ENCODE measurements at places on chromosomes 16 and 17.

DNA sequence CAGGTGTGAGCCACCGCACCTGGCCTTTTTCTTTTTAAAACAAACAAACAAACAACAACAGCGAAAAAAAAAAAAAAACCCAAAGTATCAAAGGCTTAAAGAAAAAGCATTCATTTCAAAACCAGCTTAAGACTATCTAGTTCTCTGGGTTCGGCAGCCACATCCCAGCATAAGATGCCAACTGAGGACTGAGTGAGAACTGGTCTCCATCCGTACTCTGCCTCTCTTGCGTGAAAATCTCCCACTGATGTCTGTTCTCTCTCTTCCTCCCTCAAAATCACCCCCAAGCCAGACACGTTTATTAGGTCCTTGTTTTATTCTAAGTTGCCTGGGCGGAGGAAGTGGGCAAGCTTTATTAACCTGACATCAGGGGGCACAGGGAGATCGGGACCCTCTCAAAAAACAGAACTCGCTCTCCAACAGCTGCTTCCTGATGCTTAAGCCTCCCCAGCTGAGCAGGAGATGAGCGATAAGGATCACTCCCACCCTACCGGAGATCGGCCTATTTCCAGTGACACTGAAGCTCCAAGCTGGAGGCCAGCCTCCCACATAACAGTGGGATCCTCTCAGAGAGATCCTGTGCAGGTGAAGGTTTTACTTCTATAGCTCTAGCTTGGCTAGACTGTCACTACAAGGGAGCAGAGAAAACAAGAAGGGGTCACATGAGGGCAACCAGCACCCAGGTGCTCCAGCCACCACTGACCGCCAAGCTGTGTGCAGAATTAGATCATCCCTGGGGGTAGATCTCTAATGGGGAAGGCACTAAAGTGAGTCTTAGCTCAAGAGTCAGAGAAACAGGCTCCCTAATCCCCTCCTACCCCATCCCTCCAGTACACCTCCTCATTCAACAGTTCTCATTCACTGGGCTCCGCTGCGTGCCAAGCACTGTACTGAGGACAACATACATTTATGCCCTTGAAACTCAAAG lies 13.6 kb downstream of the CDC42EP4 start:
- no peak for DNase-seq

- DNase-seq, result no peak
Observed at GRCh38 chr16:72128701-72129100, 35.1 kb downstream of the DHX38 start.

- no peak for DNase-seq
Observed at GRCh38 chr16:89089120-89089519, 4.5 kb upstream of the ACSF3 start.

DNA sequence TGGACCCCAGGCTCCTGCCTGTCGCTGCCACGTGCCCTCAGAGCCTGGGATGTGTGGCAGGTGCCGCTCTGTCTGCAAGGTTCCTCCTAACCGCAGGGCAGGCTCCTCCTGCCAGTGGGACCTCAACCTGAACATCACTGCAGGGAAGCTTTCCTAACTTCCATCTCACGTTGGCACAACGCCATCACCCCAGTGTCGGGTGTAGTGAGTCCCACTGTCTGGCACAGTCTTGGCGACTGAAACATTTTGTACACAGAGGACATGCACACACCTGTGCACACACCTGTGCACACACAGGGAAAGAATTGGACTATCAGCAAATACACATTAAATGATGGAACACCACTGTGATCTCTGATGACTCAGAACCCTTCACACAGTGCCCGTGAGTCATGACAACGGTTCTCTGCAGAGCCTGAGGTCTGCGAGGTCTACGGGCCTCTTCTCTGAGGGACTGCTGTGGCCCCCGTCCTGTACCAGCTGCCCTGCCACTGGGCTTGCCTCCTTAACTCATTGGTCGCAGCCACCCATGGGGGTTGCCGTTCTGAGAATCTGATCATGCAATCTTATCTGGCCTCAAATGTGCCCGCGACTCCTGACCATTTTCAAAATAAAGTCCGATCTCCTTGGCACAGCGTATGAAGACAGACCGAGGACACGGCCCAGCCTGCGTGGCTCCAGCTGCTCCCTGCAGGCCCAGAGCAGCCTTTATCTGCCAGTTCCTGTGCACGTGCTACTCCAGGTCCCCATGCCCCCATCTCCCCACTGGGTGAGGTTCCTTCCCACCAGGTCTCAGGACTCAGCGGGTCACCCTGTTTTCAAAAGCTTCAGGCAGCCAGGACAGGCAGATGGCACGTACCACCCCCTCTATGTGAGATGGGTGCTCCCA lies 7.6 kb downstream of the CCDC57 start:
- peak; percentile 70 for DNase-seq

- no peak for DNase-seq
Observed at GRCh38 chr16:67151431-67152097, 766 bp upstream of the B3GNT9 start.

GRCh38 chr17:57984936-57985674 lies 2.9 kb downstream of the VEZF1 start:
- no peak for DNase-seq

All from fibroblast of pulmonary artery (primary cell).